LNCaP clone FGC (cell line): ENCODE measurements at places on chromosomes 2 and 18.

DNA sequence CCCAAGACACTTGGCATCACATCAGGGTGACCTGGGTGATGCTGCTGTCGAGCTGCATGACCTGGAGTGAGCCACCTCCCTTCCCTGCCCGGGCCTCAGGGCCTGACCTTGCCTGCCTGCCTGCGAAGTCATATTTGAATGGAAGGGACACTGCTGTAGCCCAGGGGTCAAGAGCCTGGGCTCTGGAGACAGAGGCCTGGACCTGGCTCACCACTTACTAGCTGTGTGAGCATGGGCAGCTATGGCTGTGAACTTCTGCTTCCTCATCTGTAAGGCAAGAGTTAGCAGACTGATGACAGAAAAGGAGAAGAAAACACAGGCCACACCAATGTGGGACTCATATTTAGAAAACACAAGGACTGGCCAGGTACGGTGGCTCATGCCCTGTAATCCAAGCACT, 118.7 kb downstream of the ZFP36L2 start:
- no peak for DNase-seq

GRCh38 chr2:46689993-46690392, 210.6 kb downstream of the TMEM247 start:
- no peak for DNase-seq

- no peak for DNase-seq
Observed at GRCh38 chr18:63604791-63605567, 17.8 kb downstream of the SERPINB13 start.

DNA sequence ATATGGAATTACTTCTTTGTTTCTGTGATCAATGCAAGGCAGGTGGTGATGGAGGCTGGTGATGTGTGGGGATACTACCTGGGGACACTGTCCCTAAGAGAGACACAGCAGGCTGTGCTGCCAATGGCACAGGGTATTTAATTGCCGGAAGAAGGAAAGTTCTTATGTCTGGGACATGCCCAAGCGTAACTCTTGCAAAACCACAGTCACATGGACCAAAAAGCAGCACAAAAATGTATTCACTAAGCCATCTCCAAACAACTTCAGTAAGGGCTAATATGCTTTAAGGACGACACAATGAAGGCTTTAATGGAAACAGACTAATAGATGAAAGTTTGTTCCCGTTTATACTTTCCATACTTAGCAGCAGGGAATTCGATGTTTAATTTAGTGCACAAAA, 49.7 kb upstream of the AP1S3 start:
- DNase-seq: no peak

DNA sequence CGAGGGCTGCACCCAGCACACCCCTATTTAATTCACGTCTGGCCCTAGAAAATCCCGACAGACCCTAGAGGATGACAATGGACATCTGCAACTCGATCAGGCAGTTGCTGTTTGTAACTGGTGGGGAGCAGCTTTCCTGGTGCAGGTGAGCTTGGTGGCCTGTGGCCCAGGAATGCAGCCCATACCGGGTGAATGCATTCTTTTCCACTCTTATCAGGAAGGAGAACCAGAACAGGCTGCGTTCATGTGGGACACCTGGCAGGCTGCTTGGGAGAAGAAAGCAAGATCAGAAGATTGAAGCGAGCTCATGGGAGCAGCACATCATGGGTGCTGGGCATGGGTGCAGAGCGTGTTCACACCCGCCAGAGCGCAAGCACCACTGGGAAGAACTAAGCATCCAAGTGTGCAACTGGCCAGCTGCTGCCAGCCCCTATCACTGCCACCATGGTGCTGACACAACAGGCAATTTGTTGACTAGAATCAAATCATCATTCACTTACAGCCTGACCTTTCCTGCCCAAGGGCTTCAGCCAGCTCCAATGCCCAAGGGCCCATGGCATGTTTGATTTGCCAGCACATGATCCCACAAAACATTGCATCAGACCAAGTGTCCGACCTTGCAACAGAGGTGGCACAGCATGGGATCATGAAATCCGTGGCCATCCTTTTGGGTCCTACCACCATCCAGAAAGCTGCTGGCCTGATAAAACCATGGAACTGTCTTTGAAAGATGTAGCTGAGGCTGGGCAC, 241.7 kb upstream of the ID2 start:
- no peak for DNase-seq

DNA sequence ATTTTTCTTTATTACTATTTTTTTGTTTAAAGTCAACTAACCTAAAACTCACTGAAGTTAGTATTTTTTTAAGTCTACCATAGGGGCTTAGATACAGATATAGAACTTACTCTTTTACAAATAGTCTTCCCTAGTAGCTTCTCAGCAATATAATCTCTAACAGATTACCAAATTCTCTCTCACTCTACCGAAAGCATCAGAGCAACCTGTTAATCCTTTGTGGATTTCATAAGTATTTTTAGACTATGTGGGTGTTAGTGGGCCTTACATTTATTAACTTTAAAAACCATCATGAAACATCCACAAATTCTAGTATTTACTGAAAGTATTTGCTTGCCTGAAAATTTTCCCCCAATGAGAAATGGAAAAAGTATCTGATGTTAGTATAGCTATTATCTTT, 84.6 kb upstream of the TFPI start:
- no peak for DNase-seq

DNA sequence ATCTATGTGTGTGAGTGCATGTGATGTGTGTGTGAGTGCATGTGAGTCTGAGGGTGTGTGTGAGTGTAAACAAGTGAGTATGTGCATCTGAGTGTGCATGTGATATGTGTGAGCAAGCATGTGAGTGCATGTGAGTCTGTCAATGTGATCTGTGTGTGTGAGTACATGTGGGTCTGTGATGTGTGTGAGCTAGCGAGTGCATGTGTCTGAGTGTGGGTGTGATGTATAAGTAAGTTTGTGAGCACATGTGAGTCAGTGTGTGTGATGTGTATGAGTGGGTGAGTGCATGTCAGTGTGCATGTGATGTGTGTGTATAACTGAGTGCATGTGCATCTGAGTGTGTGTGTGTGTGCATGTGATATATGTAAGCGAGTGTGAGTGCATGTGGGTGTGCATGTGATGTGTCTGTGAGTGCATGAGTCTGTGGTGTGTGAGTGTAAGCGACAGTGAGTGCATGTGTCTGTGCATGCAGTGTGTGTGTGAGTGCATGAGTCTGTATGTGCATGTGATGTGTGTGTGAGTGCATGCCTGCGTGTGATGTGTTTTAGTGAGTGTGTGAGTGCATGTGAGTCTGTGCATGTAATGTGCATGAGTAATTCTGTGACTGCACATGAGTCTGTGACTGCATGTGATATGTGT, 44.1 kb downstream of the COPS8 start:
- no peak for DNase-seq

DNA sequence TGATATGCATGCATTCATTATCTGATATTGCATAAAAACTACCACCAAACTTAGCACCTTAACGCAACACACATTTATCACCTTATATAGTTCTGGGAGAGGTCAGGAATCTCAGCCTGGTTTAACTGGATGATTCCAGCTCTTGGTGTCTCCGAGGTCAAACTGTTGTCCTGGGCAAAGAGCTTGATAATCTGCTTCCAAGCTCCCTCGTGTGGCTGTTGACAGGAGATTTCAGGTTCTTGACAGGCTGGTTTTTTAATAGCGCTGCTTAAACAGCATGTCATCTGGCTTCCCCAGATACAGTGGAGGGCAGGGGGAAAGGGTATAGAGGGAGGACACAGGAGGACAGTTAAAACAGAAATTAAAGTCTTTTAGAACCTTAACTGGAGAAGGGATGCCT, 785.0 kb downstream of the CNTNAP5 start:
- peak; percentile 55 for DNase-seq

DNA sequence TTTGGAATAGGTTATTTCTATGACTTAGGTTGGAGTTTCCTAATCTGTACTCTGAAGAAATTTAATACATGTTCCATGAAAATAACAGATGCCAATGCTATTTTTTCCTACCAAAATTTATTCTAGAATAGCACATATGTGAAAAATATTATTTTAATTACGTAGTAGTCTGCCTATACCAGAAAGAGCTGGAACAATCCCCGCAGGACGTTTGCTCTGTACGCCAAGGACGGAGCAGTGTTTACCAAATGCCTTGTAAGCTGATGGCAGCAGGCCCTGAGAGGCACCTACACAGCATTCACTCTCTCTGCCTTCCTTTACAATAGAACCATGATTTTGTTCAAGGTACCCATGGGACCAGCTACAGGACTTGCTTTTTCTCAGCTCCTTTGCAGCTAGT, 16.8 kb upstream of the SLC1A4 start:
- DNase-seq: no peak

GRCh38 chr2:154580767-154581166, 117.7 kb upstream of the KCNJ3 start:
- no peak for DNase-seq

DNA sequence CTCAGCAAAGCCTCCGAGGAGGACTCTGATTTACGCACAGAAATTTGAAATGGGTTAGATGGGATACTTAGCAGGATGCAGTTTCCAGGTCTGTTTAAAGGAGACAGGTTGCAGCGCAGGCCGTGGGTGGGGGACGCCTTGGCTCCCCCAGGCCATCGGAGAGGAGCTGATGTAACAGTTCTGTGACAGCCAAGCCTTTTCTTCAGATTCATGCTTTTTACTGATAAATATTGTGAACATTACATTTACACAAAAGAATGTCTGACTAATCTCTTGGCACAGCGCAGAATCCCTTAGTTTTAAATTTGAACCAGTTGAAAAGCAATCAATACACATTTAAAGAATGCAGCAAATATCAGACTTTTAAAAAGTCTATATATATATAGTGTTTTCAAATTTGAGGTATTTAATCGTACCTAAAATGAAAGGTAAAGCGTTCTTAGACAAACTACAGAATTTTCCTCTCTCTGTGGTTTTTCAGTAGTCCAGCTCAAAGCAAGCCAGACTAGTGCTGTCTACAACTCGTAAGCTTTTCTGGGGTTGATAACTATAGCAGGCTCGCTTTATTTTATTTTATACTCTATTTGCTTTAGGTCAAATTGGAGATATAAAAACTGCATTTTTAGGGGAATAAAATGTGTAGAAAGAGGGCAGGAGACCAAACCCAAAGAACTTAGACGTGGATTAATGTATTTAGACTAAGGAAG, 221.9 kb downstream of the PIEZO2 start:
- DNase-seq: no peak

- no peak for DNase-seq
Observed at GRCh38 chr18:9563331-9563730, 51.0 kb downstream of the PPP4R1 start.

DNA sequence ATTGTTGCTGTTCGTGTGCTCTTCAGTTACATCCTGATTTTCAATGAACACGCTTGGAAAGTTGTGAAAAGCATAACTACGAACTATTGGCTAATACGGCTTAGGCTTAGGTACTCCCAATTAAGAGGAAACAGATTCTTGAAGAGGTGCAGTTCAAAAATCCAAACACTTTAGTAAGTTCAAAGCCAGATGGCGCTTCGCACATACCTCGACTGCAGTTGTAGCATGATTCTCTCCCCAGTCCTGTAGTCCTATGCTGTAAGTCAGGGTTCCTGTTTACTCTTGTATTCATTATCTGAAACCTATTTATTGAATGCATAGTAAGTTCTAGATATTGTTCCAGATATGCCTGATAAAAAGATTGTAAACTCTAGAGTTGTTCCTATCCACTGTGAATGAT, 165.2 kb downstream of the TRIB2 start:
- no peak for DNase-seq

DNA sequence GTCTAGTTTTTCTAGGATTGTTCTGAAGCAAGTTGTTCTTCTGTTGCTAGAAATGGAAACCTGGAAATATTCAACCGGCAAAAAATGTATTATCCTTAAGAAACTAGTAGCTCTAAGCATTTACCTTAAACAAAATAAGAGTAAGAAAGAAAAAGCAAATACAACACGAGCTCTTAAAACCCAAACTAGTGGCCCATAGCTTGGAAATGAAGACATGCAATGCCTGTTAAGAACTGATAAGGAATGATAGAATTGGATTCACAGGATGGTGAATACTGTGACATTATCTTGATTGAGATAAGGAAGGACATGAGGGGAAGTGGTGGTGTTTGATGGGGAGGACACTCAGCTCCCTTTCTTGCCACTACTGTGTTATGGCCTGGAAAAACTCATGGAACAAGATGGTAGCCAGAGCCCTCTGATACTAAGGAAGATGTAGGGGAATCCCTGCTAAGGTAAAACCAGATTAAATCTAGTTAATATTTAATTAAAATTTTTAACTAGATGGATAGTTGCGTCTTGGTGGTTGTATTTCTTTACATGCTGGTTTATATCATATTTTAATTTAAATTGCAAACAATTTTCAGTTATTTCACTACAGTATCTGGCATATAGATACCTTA, 193.8 kb downstream of the LPIN1 start:
- DNase-seq: no peak

- no peak for DNase-seq
Observed at GRCh38 chr2:25161055-25161781, 7.2 kb downstream of the POMC start.

- no peak for DNase-seq
Observed at GRCh38 chr2:145905371-145905770, 1385.5 kb upstream of the ZEB2 start.

DNA sequence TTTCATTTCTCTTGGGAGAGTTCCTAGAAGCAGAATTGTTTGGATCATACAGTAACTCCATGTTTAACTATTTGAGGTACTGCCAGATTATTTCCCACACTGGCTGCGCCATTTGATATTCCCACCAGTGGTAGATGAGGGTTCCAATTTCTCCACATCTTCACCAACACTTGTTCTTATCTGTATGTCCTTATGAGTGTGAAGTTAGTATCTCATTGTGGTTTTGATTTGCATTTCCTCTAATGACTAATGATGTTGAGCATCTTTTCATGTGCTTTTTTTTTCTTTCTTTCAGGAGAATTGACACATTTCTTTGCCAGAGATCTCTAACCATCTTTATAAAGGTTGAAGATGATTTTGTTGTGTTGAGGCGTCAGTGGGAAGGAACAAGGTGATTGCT, 4.1 kb upstream of the MGAT5 start:
- DNase-seq: no peak

DNA sequence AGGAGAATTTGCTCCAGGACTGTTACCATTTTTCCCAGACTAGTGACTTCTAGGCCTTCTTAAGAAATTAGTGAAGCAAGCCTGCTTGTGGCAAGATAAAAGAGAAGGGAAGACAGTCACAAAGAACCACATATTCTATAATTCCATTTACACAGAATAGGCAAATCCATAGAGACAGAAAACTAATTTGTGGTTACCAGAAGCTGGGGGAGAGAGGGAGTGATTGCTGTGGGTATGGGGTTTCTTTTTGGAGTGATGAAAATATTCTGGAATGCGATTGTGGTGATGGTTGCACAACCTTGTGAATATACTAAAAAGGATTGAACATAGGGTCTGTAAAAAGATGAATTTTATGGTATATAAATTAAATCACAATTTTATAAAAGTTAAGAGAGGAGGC, 37.5 kb upstream of the SIX2 start:
- no peak for DNase-seq
